Glomerular endothelial cell (primary cell): ENCODE measurements at places on chromosomes 2 and 18.

DNA sequence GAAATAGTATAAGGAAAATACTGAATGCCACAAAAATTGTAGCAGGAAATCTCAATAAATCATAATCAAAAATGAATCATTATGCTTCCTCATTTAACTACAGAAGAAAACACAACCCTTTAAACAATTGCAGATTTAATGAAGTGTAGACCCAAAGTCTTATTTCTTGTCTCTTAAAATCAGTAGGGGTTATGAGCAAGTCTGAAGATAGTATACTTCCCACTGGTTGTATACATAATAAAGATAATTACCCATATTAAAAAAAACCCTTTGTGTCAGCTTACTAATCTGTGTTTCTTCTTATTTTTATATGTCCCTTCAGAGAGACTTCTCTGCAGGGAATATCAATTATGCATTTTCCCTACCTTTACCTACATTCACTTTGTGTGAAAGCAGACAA, 504.7 kb downstream of the ERBB4 start:
- DNase-seq = no peak

GRCh38 chr2:33810046-33810835, 211.1 kb upstream of the FAM98A start:
- DNase-seq = no peak

GRCh38 chr2:50509852-50510251, 522.1 kb downstream of the NRXN1 start:
- no peak for DNase-seq

DNA sequence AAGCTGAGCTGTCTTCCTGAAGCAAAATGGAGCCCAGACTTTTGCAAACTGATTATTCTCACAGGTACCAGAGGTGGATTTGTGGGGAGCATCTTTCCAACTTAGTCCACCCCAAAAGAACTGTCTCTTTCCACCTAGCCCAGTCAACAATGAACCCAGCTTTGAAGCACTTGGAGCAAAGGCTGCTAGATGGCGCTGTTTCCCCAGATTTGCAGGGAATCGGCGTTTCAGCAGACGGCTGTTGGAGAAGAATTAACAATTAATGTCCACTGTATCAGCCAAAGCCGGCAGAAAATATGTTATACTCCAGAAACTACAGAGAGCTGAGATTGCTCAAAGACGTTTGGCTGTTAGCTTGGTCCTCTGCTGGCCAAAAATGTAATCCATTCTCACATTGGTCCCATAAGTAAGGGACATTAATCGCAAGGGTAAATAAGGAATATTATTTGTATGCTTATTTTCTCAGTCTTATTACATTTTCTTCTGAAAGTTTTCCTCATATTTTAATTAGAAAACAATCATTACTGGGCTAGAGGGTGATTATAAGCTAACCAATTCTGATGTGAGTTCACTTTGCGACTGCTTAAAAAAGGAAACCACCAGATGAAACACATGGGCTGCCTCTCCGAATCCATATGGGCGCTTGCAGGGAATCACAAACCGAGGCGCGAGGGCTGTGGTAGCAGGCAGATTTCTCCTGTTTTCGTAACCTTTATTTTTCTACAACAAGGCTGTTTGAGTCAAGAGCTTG, 423.8 kb upstream of the MEX3C start:
- DNase-seq = peak; percentile 20

GRCh38 chr18:44497311-44497710, 183.4 kb upstream of the SETBP1 start:
- DNase-seq = no peak

DNA sequence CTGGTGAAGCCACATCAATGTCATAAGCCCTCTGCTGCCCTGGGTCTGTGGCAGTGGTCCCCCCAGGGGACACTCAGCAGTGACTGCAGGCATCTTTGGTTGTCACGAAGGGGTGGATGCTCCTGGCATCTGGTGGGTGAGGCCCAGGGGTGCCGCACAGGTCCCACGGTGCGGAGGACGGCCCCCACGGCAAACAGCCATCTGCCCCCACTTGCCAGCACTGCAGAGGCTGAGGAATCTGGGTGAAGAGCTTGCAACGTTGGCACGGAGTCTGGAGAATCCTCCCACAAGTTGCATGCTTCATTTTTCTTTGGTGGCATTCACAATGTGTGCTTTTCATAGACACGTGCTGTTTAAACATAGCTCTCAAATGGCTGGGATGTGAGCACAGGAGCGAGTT, 105.1 kb upstream of the PXDN start:
- DNase-seq = no peak

DNA sequence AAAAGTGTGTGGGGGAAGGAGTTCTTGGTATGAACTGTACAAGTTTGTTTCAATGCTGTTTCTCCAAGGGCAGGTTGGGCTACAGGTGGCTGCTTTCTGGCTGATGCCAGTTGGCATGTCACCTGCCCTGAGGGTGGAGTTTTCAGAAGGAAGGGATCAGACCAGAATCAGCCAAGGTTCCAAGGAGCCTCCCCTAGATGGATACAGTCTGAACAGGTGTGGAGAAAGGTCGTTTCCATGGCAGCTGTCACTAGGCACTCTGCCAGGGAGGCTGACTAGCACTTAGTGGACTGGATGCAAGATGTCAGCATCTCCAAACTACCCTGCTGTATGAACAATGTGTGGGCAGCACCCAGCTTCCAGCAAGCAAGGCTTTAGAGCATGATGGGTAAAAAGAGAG, 444.4 kb upstream of the HNRNPA3 start:
- no peak for DNase-seq

DNA sequence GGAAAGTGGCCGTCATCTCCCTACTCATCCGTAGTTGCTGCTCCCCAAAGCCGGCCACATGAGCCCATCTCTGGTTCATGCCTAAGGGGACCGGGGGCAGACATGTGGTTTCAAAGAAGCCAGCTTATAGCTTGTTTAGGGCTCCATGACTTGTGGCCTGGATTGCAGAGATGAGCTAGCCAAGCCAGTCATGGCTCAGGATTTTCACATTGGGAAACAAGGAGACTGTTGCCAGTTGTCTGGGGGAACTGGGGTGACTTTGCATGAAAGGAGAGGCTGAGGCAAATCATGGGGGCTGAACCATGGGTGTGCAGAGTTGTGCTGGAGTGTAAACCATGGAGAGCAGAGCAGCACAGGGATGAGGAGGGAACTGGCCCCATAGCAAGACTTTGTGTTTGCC, 183.0 kb upstream of the APCDD1 start:
- DNase-seq = no peak

GRCh38 chr18:41396861-41397260, 558.2 kb upstream of the PIK3C3 start:
- no peak for DNase-seq

GRCh38 chr2:148557844-148558436, 86.6 kb upstream of the EPC2 start:
- no peak for DNase-seq

- no peak for DNase-seq
These were observed 120.9 kb downstream of the PTGR3 start for GRCh38 chr18:75088021-75088506.

DNA sequence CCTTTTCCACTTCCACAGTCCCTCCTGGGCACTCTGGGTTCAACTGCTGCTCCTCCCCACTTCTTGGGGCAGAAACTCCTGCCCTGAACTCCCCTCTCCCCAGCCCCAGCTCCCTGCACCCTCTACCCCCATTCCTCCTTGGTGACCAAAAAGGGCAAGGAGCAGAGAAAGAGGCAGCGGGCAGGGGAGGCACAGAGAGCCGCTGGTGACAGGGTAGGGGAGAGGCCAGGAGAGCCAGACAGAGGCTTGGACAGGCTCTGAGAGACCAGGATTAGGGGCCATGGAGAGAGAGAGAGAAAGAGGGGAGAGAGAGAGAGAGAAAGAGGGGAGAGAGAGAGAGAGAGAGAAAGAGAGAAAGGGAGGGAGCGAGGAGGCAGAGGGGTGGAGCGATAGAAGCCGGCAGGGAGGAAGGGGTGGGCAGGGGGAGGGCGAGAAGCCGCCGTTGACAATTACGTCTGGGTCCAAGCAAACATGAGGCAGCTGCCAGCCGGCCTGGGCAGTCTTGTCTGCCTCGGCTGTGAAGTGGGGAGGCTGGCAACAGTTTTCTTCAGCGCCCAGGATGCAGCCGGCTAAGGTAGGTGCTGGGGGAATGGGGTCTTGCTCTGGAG, at the start of gene KCNIP3:
TSS of gene KCNIP3 (plus strand) at position 468 of the 608 bp plus-strand sequence. CDS start at position 560, 92 bp downstream.
- no peak for DNase-seq

DNA sequence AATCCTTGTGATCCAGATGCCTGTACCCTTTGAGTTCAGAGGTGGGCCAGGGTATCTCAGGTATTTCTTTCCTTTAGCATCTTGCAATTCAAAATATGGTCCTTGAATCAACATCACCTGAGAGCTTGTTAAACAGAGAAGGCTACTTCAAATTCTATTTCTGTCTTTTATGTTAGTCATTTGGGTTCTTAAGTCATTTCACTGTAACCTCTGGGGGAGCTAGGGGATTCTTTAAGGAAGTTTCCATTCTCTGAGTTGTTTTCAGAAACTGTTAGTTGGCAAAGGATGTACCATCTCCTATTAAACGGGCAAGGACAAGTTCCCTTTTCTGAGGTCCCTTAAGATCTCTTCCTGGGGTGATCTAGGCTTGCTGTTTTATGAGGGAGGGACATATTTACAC, 16.6 kb downstream of the CFLAR start:
- no peak for DNase-seq

GRCh38 chr2:84704505-84705244, 176.2 kb downstream of the TRABD2A start:
- no peak for DNase-seq

- no peak for DNase-seq
These were observed 2.5 kb upstream of the ATG16L1 start for GRCh38 chr2:233248999-233249398.

GRCh38 chr2:70014959-70015358, 53.5 kb upstream of the ASPRV1 start:
- DNase-seq = no peak

DNA sequence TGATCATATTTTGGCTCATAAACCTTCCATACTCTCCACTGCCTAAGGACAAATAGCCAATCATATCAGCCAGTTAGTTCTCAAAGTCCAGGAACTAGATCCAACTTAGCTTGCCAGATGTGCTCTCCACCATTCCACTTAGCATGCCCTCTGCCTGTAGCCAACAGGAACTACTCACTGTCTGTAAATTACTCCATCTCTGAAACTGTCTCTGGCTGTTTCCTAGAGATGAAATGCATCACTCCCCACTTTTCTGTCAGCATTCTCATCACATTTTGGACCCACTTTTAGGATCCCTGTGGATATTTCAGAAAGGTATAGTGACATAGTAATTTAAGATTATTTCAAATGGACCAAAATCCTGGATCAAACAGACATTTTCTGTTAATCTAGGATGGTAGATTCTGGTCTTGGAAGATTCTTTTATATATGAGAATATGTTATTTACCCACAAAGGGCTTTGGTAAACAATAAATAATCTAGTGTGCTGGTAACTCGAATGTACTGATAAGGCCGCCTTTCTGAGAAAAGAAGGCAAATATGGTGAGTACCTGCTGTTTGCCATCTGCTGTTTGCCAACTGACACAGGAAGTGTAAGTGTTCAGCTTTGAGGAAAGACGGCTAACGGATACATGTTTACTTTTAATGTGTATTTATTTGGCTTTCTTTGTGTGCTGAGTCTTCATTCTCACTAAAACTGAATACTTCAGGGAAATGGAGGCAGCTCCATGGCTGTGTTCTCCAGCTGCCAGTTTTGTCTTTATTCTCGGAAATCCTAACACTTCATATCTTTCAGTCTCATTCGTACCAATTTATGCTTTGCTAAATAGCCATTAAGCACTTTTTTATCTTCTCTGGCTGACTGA, 79.5 kb downstream of the EVA1A start:
- no peak for DNase-seq

DNA sequence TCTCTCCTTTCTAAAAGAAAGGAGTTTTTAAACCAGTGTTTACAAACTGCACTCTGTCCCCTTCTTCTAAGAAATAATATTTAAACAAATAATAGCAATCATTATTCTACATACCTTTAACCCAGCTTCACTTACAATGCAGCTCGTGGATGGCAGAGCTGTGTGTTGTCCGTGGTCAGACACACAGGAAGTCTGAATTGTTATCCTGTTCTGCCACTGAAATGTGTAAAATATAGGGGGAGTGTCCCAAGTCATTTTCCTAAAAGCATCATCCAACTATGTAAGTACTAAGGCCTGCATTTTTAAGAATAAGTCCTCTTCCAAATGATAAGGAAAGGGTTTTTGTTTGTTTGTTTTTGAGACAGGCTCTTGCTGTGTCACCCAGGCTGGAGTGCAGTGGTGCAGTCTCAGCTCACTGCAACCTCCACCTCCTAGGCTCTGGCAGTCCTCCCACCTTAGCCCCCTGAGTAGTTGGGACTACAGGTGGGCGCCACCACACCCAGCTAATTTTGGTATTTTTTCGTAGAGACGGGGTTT, 2.7 kb upstream of the PPP4R1 start:
- no peak for DNase-seq

DNA sequence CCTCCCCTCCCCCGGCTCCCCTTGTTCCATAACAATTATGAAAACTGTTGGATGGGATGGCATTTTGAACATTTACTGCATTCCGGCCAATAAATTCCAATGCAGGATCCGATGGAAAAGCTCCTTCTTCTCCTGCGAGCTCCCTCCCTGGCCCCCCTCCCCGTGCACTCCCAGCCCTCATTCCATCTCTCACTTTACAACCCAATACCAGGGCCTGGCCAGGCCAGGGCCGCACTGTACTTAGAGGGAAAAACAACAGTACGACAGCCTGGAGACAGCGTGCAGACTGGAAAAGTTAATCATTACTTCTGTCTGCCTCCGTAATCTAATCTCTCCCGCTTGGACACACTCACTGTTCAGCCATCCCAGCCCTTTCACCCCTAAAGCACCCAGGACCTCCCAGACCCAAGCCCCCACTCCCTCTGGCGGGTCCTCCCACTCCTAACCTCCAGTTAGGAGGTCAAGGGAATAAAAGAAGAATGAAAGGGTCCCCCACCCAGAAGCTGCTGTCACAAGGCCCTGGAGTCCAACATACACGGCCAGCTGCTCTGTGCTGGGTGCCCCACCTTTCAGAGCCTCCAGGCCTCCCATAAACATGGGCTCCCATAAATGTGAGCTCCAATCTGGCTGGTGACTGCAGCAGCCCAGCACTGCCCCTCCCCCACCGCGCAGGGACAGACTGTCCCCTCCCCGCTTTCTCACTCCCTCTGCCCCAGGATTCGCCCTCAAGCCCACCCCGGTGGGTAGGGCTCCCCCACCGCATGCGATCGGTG, 20.6 kb downstream of the SMAD7 start:
- no peak for DNase-seq

GRCh38 chr18:54968807-54969206, 9.5 kb upstream of the CCDC68 start:
- DNase-seq = no peak
